ENCODE measurements at places on chromosomes 12 and 14.

GRCh38 chr14:101191721-101192660 is 288.5 kb upstream of the RTL1 start:
- DNase-seq, result no peak

- no peak for DNase-seq
Measured at GRCh38 chr12:104312654-104313053, 9.1 kb downstream of the EID3 start.

DNA sequence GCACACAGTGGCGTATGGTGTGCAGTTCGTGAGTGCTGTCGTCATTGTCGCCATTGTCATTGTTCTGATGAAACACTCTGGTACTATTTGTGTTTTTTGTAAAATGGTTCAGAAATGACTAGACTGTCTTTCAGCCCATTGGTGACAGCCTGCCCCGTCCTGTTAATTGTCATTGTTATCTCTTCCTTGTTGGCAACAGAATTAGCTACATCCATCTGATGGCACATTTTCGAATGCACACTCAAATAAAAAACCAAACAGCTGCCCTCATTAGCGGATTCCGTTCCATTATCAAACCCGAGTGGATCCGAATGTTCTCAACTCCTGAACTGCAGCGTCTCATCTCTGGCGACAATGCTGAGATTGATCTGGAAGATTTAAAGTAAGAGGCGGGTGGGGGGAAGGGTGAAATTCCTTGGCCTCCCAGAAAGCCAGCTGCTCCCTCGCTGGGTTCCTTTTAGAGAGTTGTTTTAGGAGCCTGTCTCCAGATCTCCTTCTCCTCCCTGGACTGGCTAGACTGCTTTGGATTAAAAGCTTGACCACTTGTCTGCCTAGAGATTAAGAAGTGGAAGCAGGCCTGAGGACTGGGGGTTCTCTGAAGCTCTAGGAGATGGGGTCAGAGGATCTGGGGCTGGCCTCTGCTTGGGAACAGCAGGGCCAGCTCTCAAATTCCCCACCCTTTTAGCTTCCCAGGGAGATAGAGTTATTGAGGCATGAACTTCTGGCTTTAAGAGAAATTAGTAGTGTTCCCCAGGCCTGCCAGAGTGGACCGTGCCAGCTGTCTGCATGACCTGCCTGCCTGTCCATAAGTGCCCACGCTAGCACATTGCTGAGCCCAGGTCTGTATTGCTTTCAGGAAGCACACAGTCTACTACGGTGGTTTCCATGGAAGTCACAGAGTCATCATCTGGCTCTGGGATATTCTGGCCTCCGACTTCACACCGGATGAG is 43.3 kb downstream of the MMAB start:
- DNase-seq, result no peak

- no peak for DNase-seq
Measured at GRCh38 chr14:65261425-65261920, 151.1 kb upstream of the FUT8 start.

- DNase-seq, result no peak
Measured at GRCh38 chr12:10358131-10358530, 31.7 kb downstream of the KLRK1 start.

GRCh38 chr12:57205931-57206330 is 10.7 kb upstream of the NXPH4 start:
- DNase-seq, result no peak

DNA sequence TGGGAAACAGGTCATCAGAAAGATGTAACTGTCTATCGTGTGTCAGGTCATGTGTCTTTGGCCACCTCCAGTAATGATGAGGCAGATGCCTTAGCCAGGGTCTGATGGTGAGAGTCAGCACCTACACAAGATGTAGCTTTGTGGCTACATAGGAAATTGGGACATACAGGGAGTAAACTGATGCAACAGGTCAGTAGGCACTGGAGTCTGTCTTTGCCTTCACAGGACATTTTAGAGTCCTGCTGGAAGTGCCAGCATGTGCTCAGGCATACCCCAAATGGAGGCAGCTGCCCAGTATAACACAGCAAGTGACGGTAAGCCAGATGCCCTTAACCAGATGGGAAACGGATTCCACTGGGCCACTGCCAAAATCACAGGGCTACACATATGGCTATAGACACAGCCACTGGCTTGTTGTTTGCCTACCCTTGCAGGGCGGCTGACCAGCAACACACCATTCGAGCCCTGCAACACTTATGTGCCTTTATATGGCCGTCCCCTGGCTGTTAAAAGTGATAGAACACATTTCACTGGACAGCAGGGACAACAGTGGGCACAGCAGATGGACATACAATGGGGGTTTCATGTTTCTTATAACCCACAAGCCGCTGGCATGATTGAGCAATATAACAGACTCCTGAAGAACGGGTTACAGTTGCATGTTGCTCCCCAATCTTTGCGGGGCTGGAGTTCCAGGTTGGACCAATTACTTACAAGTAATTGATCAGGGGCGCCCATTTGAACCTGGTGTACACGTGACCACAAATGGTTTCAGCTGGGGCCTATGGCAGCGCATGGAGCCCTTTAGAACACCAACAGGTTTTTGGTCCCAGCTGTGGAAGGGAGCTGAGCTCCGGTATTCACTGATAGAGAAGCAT is 12.9 kb upstream of the RNASE12 start:
- no peak for DNase-seq

DNA sequence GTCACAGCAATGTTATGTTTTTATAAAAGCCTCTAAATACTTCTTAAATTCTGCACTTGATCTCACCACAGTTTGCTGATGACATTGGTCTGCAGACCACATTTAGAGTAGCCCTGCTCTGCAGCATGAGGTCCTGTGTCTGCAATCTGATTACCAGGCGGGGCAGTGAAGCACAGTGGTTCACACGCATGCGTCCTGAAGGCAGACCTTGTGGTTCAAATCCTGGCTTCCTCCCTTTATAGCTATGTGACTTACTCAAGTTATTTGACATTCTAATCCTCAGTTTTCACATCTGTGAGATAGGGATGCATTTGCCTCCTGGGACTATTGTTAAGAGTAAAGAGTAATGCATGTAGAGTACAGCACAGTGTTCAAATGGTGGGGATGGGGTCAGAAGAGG is 50.3 kb downstream of the BMAL2 start:
- DNase-seq, result no peak

GRCh38 chr12:71727958-71728357 is 26.7 kb upstream of the RAB21 start:
- DNase-seq, result no peak

- no peak for DNase-seq
Measured at GRCh38 chr12:110780448-110780847, 37.8 kb upstream of the PPP1CC start.

- DNase-seq, result no peak
Measured at GRCh38 chr12:24944601-24944975, 4.3 kb downstream of the BCAT1 start.

GRCh38 chr12:56590237-56590830 is 39.8 kb downstream of the BAZ2A start:
- no peak for DNase-seq

GRCh38 chr12:75825686-75826085 is 205.9 kb downstream of the PHLDA1 start:
- peak; percentile 67 for DNase-seq

DNA sequence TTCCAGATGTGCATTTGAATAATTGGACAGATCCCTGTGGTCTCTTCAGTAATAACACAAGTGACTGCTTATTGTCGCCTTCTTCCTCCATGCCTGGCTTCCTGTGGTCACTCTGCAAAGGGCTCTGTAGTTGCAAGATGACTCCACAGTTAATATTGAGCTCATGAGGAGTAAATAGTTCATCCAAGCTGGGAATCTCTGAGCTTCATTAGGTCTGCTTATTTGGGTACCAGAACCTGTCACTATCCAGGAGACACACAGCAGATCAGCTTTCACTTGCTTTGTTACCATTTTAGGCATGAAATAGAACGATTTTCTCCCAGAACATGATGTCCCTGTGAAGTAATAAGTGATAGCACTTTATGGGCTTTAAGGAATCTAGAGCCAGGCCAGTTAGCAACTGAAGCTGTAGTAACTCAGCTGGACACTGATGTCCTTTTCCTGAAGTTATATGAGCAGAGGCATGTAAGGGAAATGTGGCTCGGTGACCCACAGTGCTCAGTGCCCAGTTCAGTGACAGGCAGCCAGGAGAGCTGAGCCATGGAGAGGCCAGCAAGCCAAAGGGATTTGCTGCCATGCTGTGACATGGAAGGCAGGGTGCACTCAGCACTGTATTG is 50.1 kb downstream of the CRADD start:
- DNase-seq, result no peak

DNA sequence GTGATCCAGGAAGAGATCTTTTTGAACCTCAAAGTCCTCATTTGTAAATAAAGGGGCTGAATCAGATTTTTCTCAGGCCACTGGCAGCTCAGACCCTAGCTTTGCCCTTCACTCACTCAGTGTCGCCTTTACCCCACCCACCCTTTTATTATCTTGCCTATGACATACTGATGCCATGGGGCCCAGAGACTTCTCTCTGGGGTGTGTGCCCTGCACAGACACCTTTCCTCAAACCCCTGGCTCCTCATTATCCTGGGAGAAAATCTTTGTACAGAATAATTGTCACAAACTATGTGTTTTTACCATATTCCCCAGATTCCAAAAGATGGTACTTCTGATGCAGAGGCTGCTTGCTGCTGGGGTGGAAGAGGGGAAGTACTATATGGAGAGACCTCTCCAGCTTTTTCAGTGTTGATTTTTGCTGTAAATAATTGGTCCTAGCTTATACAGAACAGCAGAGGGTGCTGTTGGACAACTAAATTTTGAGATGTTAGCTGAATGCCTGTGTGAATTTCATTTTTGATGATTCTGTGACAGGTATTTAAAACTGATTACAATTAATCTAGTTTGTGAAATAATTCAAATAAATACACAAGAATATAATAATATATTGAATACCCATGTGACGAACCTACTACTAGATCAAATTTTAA is 53.9 kb upstream of the DCD start:
- DNase-seq, result peak; percentile 61

DNA sequence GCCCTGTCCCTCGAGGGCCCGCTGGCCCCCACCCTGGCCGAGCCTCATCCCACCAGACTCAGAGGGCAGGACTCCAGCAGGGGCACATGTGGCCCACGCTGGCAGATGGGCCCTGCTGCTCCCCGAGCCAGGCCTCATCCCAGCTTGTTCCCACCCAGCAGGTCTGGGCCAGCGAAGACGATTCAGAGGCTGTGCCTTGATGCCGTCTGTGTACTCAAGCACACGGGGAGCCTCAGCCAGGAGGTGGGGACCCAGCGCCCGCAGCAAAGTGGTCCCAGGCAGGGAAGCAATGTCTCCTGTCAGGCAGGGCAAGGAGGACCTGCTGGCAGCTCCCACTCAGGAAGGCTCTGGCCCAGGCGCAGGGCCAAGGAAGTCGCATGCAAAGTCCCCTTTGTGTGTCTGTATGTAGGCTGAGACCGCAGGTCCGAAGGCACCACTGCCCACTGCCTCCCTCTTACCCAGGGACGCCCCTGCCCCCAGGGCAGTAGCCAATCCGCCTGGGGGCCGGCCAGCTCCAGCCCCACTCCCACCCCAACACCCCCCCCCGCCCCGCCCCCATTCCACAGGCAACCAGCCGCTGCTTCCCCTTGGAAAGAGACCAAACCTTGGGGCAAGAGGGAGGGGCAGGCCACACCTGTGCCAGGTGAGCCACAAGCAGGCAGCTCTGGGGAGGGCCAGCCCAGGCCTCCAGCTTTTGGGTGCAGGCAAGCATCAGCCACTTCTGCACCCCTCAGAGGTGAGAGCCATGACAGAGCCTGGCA is 9.4 kb downstream of the DEGS2 start:
- DNase-seq, result peak; percentile 68

DNA sequence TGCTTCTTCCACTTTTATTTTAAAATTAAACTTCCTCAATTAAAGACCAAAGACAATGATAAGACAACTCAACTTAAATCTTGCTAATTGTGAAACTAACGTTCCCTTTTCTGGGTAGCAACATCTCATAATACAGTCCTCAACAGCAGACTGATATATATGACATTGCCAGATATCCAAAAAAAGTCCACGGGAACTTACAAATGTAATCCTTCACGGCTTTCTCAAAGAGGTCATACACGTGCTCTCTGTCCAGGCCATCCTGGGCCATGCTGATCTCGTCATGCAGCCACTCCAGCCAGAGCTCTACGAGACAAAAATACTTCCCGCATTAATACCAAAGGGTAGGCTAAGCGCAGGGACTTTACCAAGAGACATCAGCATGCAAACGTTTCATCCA is 13.3 kb downstream of the SART3 start:
- no peak for DNase-seq

GRCh38 chr12:64667793-64668192 is 57.5 kb downstream of the RASSF3 start:
- no peak for DNase-seq

DNA sequence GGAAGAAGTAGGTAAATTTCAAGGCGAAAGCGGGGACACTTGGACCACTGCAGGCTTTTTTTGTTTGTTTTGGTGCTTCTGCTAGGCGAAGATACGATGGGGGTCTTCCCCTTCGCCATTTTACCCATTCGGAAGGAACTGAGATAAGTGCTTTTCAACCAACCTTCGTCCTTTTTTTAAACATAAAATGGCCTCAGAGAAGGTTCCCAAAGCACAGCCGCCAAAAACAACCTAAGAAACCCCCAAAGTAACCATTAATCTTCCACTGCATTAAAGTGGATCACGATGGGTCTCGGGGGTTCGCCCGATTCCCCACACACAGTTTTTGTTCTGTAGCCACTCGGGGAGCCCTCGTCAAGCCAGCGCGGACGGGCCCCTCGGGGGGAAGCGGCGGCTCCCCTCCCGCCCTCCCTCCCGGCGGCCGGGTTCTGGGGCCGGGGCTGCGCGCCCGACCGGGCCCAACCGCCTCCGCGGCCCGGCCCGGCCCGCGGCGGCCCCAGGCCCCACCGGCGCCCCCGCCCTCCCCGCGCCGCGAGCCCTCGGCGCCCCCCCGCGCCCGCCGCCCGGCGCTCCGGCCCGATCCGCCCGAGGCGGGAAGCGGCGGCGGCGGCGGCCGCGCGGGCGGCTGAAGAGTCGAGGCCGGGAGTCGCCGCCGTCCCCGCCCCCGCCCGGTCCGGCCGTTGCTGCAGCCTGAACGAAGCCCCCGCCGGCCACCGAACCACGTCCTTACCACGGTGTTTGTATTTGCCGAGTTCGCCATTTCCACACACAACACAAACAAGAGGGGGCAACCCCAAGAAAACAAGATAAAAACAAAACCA is 790 bp downstream of the GTF2A1 start:
- DNase-seq, result peak; percentile 17

GRCh38 chr14:21248739-21249411 is 20.4 kb downstream of the HNRNPC start:
- no peak for DNase-seq

GRCh38 chr12:51323317-51323960 is 535 bp downstream of the BIN2 start:
- DNase-seq, result no peak

GRCh38 chr12:102026728-102027127 is 35.1 kb downstream of the WASHC3 start:
- no peak for DNase-seq

- no peak for DNase-seq
Measured at GRCh38 chr12:12791756-12792369, 6.4 kb downstream of the APOLD1 start.

GRCh38 chr12:51823875-51824565 is 24.5 kb downstream of the FIGNL2 start:
- peak; percentile 53 for DNase-seq

- no peak for DNase-seq
Measured at GRCh38 chr14:63616015-63616414, 25.7 kb downstream of the WDR89 start.

Measured in RWPE1 (cell line).